Stimulated activated CD4-positive, alpha-beta T cell treated with anti-CD3 and anti-CD28 coated beads, Interleukin-1b, Interleukin-23, amount 100 ng/mL, for 4 hours (primary cell): ENCODE measurements at places on chromosomes 3 and 15.

DNA sequence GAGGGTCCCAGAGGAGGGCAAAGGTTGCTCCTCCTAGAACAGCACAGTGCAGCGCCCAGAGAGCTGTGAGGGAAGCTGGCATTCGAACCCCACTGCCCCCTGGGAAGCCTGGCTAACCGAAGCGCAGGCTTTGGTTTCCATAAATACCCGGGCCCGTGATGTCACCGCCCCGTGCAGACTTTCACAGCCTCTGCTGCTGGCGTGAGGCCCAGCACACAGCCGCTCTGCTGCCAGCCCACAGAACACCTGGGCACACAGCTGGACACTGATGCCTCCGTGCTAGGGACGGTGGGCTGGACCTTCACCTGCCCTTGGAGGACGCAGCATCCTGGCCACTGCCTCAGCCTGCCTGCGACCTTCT, 1.0 kb downstream of the IQSEC1 start:
- no peak for DNase-seq

DNA sequence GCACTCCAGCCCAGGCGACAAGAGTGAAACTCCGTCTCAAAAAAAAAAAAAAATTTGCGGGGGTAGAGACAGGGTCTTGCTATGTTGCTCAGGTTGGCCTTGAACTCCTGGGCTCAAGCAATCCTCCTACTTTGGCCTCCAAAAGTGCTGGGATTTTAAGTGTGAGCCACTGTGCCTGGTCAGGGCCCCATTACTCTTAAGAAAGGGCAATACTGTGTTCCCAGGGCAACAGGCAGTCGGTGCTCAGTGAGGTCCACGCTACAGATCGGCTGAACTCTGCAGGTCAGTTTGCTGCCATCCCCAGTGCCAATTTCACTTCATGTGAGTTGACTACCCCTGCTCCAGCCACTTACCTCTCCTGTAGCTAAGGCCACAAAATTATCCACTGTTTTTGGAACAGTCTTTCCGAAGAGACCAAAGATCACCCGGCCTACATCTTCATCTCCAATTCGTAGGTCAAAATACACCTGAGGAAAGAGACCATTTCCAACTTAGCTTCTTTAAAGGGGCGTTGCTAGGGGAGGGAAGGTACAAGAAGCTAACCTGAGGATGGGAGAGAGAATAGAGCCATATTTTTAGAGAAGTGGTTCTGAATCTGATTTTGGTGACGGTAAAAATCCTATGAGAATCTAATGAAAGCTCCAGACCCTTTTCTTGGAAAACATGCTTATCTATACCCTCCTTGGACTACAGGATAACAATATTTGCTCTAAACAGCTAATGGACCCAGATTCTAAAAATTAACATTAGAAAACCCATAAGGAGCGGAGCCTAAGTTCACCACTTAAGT, 939 bp downstream of the PPIB start:
- DNase-seq: no peak

DNA sequence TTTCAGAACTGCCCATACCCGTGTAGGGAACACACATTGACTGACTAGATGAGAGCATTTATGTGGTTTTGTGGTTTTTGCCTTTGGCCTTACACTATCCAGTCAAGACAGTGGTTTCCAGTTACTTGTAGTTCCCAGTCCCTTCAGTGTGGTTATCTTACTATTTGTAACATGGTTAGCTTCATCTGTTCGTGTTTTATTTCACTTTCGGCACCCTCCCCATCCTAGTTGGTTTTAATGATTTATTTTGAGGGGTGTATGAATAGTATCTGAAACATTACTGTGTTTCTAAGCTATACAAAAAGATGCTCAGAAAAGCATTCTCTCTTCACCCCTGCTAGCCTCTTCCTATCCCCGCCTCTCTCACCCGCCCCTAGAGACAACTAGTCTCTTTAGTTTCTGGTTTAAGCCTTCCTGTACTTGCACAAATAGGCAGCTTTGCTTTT, 14.1 kb downstream of the LYSMD4 start:
- no peak for DNase-seq

- no peak for DNase-seq
These were observed 11.6 kb downstream of the ADAMTS17 start for GRCh38 chr15:100330221-100330620.

GRCh38 chr3:127062926-127063325, 80.0 kb downstream of the PLXNA1 start:
- DNase-seq: no peak

DNA sequence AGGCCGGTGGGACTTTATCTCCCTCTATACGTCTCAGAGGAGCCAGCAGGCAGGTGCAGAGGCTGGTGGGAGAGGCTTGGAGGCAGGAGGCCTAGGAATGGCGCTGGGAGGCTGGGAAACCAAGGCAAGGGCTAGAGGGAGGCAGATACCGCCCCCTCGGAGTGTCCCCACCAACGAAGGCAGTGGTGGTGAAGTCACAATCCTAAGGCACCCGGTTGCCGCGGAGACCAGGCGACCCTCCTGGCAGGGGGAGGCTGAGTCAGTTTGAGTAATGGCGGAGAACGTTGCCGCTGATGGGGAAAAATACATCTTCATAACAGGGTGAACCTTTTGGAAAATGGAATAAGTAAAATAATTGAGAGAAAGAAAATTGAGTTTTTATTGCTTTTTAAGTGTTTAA, 29.9 kb upstream of the CACNA2D2 start:
- no peak for DNase-seq

DNA sequence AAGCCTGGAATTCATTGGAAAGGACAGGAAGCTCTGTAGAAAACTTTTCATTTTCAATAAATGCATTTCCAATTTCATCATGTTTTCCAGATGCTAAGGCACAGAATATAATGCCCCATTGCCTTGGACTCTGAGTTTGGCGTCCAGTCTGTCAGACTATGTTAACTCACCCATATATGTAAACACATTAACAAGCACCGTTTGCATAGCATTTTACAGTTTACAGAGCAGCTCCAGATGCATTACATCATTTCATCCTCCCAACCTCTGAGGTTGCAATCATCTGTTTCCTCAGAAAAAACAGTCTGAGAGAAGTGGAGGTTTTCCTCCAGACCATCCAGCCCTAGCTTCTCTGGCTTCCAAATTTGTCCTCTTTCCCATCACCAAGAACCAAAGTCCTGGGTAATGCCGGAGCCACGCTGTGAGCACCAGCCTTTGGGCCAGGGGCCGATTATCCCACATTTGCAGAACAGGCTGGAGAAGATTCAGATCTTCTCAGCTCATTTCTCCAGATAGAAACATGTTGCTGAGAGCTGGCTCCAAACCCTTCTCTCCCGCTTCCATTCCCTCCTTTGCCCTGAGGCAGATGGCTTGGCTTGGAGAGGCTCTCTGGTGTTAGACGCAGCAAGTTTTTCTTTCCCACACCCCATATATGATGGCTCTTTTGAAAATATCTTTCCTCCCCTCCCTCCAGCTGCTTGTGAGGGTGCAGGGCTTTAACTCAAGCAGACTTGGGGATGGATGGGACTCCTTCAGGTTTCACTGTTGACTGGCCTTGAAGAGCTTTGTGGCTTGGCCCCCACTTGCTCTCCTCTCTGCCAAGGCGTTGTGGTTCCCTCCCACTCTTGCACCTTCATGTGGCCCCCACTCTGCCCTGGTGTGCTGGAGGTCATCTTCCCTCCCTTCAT, 26.0 kb downstream of the CYP19A1 start:
- no peak for DNase-seq

- DNase-seq: no peak
These were observed 20.6 kb downstream of the CDCP1 start for GRCh38 chr3:45125550-45126026.

DNA sequence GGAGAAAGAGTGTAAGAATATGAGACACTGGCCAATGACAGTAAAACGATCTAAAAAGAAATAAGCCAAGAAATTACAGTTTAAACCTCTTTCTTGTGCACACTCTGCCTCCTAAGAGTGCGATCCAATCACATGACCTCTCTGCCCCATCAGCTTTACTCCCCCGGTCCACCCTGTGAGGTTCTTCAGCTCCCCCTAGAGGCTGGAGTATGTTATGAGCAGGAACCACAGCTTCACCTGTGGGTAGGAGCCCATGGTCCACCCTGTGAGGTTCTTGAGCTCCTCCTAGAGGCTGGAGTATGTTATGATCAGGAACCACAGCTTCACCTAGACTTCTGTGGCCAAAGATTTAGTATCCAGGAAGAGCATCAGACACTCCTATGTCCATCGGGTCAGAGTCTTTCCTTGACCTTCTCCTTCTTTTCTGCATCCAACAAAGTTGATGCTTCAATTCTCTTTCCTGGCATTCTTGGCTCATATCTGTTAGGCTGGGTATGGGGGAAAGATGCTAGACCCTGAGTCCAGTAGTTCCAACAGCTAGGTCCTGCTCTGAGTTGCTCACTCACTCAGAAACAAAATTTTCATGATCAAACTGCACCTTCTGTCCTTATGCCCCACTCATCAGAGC, 164.0 kb downstream of the MINAR1 start:
- DNase-seq: peak; percentile 2

DNA sequence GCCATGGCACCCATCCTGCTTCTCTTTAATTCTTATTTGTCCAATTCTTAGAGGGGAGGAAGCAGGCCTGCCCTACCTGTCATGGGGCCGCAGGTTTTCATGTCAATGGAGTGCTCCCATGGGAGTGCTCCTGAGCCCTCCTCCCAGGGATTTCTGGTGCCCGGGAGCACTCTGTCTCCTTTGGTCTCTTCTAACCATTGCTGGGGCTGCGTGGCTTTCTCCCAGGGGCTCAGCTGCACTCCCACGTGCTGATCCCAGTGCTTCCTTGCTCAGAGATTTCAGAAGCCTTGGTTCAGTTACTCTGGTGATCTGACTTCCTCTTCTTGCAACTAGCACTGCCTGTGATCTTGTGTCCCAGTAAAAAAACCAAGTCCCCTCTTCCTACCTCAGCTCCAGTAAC, 68.0 kb upstream of the ARL8B start:
- DNase-seq: no peak

GRCh38 chr15:71891026-71891425, 80.7 kb downstream of the NR2E3 start:
- DNase-seq: no peak

- no peak for DNase-seq
These were observed 86.4 kb downstream of the TIGIT start for GRCh38 chr3:114380233-114380651.

DNA sequence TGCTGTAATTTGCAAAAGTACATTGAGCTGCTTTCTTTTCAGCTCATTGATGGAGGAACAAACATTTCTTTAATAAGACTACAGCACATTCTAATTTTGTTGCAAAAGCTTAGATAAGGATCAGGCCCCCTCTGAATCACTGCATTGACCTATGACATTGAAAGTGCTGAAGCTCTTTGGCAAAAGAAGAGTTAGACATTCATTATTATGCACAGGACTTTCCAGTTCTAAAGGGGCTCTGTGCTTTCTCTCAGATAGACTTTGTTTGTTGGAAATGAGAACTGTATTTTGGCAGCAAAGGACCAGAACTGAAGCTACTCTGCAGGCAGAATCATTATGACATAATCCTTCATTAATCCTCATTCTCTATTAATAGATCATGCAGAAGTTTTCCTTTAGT, 252.9 kb upstream of the SOX2 start:
- DNase-seq: no peak

DNA sequence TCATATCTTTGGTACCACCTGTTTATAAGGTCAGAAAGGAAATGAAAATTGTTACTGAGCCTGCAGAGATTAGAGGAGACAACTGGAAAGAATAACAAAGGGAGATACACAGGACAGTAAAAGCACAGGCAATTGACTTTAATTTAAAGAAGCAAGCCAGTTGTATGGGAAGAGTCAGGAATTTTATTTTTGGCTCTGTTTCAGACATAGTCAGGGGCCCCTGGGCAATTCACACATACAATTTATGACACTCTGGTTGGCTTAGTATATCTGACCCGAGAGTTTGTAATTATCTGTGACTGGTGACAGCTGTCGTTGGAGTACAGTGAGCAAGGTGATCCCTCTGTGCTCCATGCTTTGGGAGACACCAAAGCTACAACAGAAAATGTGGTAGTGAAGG, 591.9 kb upstream of the NECTIN3 start:
- no peak for DNase-seq

DNA sequence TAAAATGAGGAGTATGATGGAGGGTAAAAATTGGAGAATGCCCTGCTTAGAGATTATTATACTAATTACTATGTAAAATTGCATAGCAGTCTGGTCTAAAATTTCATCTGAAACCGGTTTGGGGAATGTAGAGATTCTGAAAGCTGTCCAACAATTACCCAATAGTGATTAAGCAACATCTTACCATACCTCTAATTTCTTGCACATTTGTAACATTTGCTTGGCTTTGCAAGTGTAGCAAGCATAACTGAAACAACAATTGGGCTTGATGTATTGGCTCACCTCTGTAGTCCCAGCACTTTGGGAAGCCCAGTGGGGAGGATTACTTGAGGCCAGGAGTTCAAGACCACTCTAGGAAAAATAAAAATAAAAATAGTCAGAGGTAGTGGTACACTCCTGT, 17.4 kb downstream of the AADACL2 start:
- DNase-seq: no peak

DNA sequence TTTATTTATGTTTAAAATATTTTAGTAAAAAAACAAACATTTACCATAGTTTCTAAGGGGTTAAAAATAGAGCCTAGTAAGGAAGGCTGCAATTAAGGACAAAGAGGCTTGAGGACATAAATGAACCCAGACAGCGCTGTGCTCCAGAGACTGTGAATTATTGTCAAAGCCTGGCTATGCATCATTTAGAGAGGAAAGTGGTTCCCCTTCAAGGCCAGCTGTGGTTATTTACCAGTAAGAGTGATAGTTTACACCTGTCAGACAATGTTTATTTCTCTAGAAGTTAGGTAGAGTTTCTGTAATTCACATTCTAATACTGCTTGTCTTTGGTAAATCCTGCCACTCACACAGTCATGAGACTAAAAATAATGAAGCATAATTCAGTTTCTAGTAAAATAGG, 32.4 kb upstream of the PIK3R4 start:
- no peak for DNase-seq

- no peak for DNase-seq
These were observed 925.1 kb upstream of the NR2F2 start for GRCh38 chr15:95405447-95405846.

GRCh38 chr3:17144665-17144993, 259.9 kb downstream of the PLCL2 start:
- no peak for DNase-seq

DNA sequence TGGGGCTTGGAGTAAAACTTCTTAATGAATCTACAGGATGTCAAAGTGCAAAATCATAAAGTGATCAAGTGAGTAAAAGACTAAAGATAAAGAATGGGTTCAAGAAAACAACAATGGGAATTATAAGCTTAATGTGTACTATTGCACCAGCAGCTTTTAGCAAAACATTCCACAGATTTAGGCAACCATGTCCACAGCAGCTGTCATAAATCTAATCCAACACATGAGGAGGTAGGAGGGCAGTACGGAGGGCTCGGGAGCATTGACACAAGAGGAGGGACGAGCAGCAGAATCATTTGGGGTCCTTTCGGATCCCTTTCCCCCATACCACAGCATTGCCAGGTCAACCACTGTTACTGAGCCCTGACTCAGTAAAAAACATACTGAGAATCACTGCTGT, 464.3 kb upstream of the WNT5A start:
- DNase-seq: no peak

- no peak for DNase-seq
These were observed 54.3 kb downstream of the LIPC start for GRCh38 chr15:58486062-58486461.

GRCh38 chr3:52385157-52385556, 59.7 kb downstream of the SEMA3G start:
- no peak for DNase-seq
